ENCODE measurements at places on chromosomes 7 and 10.
A peak's percentile ranks its signal among the peaks of the same experiment; 100 is the strongest.

- no peak for DNase-seq
These were observed 76.0 kb downstream of the PLXDC2 start for GRCh38 chr10:19892270-19892669.

DNA sequence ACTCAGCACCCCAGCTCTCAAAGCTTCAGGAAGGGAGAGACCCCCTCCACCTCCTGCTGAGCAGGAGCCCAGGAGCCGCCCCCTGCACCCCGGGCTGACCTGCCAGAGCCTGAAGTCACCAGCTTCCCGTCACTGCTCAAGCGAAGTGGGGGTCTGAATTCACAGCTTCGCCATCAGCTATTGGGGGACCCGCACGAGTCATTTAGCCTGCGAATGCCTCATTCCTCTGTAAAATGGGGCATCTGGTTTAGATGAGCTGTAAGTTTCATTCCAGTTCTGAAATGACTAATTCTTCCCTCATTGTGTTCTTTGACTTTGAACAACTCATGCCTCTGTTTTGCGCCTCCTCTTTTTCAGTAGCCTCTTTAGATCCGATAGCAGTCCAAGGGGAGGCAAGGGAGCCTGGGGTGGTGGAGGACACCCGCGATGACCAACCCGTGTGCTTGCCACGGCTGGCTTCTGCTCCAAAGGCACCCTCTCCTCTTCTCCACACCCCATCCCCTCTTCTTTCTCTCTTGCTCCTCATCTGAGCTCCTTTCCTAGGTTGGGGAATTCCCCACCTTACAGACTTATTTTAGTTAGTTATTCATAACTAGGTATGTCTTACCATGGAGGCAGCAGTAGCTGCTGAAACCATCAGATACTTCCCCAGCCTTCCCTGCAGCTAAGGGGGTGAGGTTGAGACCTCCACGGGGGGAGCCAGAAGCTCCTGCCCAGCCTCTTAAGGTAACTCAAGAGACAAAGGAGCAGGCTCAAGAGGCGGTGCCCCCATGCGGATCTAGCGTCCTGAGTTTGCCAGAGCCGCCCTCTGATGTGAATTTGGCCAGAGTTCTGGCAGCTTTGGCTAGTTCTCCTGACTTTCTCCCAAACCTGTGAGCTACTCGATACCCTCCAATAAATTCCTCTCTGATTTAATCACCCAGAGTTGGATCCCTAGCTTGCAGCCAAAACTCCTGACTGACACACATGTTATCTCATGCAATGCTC is 47.7 kb downstream of the RBM17 start:
- no peak for DNase-seq

DNA sequence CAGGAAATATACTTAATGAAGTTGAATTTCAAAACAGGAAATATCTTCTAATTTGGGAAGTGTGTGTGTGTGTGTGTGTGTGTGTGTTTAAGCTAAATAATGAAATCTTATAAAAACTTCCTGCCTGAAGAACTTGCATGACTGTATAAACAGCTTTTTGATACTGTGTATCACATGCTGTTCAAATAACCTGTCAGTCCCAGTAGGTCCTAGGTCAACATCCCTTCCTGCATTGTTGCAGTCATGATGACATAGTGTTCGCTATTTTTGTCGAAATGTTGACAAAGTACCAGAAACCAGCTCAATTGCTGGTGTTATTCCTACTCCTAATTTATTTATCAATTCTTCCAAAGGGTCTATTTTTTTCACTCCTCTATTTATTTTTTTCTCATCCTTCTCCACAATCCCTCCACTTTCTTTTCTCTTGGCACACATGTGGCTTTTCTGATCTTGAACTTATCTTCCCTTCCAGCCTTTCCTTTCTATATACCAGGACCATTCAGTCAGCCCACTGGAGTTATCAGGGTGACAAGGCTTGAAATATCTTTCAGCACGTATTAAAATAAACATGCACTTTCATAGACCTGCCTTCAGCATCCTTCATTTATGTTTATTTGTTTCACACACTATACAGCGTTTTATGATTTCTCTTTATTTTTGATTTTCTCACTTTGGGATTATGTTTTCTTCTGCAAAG is 115.8 kb downstream of the PLXDC2 start:
- DNase-seq = no peak

DNA sequence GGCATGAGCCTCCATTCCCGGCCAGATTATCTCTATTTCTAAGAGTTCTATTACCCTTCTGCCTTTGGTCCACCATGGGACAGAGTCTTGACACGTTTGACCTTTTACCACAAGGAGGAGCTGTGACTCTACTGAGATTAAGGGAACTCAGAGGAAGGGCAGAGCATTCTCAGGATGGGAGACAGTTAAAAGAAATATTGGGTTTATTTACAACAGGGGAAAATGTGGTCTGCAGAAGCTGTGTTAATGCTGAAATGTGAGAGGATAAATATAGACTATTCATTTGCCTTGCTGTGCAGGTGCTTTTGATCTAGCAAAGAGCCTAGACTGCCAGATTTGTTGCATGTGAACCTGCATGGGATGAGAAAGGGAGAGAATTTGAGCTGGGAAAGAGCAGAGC is 45.8 kb upstream of the PRSS58 start:
- peak; percentile 12 for DNase-seq

DNA sequence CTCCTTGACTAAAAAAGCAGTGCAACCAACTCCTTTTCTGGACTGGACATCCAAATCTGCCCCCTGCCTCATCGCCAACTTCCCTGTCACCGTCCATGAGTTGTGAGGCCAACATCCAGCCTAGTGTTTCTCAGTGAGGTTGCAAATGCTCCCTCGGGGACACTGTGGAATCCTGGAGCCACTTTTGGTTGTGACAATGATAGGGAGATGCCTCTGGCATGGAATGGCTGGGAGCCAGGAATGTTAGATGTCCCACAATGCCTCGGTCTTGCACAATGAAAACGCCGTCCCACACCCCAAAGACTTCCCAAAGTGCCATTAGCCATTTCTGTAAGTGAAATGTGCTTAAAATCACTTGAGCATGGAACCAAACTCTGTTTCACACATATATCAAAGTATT is 105.2 kb downstream of the OSBPL3 start:
- DNase-seq = no peak

GRCh38 chr10:88064608-88065382 is 201.4 kb downstream of the PTEN start:
- no peak for DNase-seq
